Aorta (tissue), 5 donors: ENCODE measurements at places on chromosomes 2 and 18. TPM values are rescaled to one million over a fixed set of nuclear protein-coding genes. Genes with fewer than 3 reads are reported as not detected.
A peak's percentile ranks its signal among the peaks of the same experiment; 100 is the strongest.

Gene CRIM1
- 727 TPM for total RNA-seq

DNA sequence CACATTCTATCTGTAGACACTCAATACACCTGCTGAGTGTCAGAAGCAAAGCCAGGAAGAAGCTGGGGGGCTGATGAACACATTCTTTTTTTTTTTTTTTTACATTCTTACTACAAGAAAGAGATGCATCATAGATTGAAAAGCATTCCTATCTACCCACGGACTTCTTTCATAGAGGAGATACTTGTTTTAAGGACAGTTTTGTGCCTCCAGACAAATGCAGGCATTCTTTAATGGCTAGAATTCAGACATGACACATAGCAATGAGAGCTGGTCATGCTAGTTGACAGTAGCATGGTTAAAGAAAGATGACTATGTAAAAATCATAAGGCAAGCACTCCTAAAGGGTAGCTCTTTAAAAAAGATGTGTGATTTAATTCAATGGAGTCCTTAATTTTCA, 110.2 kb downstream of the EPHA4 start:
- DNase-seq = no peak

- no peak for DNase-seq
Measured at GRCh38 chr18:31983020-31983419, 35.6 kb upstream of the RNF125 start.

Gene TANC1
- 56.9 TPM for total RNA-seq

Gene DOK6
- total RNA-seq = 5.7 TPM

- peak; percentile 77 for DNase-seq
Measured at GRCh38 chr2:54945391-54946219, 104.6 kb downstream of the RTN4 start.

- no peak for DNase-seq
Measured at GRCh38 chr18:23108496-23108895, 26.8 kb upstream of the CABLES1 start.

Gene GRB14
- total RNA-seq = 5.1 TPM
